Activated CD8-positive, alpha-beta memory T cell treated with anti-CD3 and anti-CD28 coated beads for 1 hour (primary cell): ENCODE measurements at places on chromosomes 1 and 21.
A peak's percentile ranks its signal among the peaks of the same experiment; 100 is the strongest.

DNA sequence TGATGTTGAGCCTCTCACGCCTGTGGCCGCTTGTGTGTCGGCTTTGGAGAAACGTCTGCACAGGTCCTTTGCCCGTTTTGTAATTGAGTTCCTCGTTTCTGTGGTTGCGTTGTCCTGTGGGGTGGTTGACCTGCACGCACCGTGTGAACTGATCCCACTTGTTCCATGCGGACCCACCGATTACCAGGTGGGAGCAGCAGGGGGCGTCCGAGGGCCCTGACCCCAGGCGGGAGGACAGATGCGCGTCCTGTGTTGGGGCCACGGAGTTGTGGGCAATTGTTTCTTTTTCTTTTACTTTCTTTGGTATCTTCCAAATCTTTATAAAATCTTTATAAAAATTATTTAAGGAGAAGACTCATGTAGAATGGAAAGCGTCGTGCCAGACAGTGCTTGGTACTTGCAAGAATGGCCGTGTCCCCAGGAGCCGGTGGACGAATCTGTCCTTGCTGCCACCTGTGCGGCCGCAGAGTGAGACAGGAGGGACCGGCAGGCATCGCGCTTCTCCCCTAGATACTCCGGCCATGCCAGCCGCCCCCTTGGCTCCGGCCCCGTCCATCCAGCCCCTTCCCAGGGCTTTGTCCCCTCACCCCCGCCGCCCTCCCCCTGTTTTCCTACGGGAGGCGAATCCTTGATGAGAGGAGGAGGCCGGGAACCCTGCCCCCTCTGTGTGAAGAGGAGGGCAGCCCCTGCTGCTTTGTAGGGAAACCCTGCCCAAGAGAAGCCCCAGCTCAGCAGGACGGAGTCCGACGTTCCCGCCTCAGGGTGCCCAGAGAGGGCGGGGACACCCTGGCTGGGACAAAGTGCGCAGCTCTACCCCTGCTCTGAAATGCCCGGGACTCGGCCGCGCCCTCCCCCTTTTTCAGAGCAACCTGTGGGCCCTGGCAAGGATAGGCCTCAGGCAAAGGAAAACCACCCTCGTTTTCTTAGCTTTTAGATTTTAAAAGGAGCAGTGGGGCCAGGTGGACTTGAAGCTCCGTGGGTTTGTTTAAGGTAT is 41.7 kb downstream of the PRKCZ start:
- peak; percentile 15 for DNase-seq

GRCh38 chr1:168057921-168058320 is 78.8 kb downstream of the GPR161 start:
- no peak for DNase-seq

- DNase-seq: no peak
Measured at GRCh38 chr1:204103431-204103741, 30.5 kb downstream of the SOX13 start.

GRCh38 chr1:83931658-83932253 is 67.2 kb downstream of the TTLL7 start:
- DNase-seq: no peak

GRCh38 chr1:93164816-93165215 is 15.4 kb downstream of the TMED5 start:
- no peak for DNase-seq

GRCh38 chr1:66374148-66374547 is 159.8 kb upstream of the SGIP1 start:
- no peak for DNase-seq

DNA sequence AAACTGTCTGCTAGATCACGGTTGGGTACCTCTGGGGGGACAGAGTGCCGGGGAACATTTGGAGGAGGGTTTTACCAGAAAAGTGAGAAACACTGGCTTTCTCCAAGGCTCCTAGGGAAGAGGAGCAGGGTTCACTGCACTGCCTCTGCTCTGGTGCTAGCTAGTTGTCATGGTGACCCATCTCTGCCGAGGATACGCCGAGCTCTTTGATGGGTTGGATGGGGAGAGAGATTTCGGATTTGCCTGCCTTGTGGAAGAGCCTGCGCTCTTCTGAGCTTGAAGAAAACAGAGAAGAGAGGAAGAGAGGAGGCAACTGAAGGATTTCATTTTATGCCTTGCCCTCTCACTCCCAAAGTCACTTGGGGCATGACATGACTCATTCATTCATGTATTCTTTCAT is 92.1 kb downstream of the NAV1 start:
- no peak for DNase-seq

DNA sequence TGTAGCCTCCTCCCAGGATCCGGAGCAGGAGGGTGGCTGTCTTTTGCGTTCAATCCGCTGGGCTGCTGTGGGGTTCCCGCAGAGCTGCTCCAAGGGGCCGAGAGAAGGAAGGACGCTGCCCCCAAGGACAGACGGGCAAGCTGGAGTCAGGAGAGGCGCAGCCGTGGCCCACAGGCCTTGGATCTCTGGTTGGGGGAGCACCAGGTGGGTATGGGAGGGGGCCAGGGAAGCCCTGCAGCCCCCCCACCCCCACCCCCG is 15.9 kb upstream of the SKI start:
- DNase-seq: no peak

DNA sequence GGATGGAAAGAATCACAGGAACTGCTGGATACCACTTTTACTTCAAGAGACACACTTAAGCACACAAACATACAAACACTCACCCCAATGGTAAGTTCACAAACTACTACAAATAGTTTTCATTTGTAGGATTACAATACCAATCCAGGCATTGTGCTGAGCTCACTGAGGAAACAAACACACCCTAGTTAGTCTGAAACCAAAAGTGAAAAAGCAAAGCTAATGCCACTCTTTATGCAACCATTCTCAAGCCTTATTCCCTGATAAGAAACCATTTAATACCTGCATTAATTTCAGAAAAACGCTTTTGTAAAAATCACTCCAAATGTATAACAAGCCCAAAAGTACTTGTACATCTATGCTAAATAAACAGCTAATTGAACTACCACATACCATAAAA is 38.3 kb downstream of the RNF115 start:
- DNase-seq: no peak

GRCh38 chr1:183776731-183777130 is 28.2 kb upstream of the RGL1 start:
- DNase-seq: no peak

GRCh38 chr1:202081992-202082391 is 40.7 kb upstream of the GPR37L1 start:
- no peak for DNase-seq

DNA sequence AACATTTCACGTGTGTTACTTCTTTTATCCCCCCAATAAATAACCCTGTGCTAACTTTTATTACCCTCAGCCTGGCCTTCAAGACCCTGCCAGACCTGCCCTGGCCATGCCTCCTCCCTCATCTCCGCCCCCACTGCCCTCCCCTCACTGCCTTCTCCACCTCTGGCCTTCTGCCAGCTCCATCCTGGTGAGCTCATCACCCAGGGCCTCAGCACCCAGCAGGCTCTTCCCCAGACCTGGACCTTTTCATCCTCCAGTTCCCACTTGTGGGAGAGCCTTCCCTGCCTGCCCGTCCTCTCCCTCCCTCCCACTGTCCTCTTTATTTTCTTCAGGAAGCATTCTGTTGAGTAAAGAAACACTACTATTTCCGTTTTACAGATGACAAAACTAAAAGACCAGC is 72.0 kb downstream of the SLC66A1 start:
- DNase-seq: no peak

GRCh38 chr1:29469457-29469856 is 233.1 kb downstream of the PTPRU start:
- DNase-seq: no peak

GRCh38 chr1:94061513-94062443 is 59.2 kb downstream of the ABCA4 start:
- no peak for DNase-seq

DNA sequence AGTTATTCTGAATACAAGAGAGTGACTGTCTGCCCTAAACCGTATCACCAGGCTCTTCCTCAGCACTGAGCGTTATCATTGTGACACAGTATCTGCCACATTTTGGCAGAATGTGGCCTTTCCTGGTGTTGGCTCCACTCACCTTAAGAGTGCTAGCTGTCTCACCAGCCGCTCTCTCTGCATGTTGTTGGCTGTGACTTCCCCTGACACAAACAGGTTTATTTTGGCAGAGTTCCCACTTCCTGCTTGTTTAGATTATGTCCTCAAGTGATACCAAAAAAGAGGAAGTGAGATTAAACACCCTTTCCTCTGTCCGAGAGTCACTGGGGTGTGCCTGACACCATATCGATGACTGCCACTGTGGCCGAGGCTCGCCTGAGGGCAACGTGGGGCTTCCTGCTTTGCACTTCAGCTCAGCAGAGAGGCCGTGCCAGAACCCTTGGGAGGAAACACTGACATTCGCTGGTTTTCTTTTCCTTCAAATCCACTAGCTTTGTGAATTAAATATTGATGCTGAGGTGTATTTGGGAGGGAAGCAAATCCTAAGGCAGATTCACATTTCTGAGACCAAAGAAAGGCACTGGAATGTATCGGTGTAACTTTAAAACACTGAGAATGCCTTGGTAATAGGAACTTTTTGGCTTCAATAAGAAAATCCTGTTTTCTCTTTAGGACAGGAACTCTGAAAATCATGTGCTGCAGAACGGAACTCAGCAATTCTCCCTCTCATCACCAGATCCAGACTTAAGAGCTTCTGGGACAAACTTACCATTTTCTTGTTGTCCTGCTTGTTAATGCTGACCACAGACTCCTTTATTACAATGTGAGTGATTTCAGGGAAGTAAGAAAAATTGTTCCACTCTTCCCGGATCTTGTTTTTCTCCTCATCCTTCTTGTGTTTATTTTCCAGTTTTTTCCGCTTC is 102.1 kb downstream of the JAK1 start:
- peak; percentile 8 for DNase-seq

DNA sequence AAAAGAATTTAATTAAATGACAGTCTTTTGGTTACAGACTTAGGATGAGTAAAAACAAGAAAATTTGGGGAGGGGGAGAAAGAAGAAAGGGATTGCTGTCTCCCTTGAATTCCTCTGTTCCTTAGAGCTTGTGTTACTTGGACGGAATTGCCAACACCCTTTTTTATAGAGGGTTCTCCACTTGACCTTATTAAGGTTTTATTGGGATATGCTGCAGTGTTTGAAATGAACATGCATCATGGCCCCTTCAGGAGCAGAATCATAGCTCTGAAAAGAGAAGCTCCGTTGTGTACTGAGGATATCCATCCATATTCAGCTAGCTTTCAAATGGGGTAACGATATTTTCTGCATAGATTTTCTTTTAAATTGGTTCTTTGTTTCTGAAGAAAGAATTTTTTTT is 48.2 kb upstream of the DNASE2B start:
- no peak for DNase-seq

GRCh38 chr21:46036696-46037330 is 55.2 kb downstream of the COL6A1 start:
- no peak for DNase-seq

- no peak for DNase-seq
Measured at GRCh38 chr1:91883470-91883869, 2.5 kb downstream of the TGFBR3 start.

- DNase-seq: no peak
Measured at GRCh38 chr1:184524248-184524647, 137.4 kb downstream of the C1orf21 start.

GRCh38 chr1:18018366-18018765 is 89.2 kb upstream of the IGSF21 start:
- no peak for DNase-seq

DNA sequence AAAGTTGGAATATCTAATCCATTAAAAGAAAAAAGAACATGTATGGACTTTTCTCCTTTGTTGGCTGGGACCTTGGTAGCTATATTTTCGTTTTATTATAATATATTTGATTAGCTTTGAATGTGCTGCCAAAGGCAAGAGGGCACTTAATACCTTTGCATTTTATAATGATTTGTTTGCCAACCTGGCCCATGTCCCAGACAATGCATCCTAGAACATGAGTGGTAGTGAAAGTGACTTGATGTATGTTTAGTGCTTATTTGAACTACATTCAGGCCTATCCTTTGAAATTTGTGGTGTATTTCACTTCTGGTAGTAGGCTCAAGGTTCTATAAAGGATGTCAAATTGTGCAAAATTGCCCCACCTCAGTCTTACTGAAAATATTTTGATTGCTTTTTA is 25.9 kb downstream of the CACHD1 start:
- DNase-seq: no peak

GRCh38 chr1:47776667-47777131 is 220.5 kb downstream of the TRABD2B start:
- DNase-seq: no peak

- no peak for DNase-seq
Measured at GRCh38 chr21:27534206-27534605, 567.3 kb upstream of the ADAMTS5 start.

DNA sequence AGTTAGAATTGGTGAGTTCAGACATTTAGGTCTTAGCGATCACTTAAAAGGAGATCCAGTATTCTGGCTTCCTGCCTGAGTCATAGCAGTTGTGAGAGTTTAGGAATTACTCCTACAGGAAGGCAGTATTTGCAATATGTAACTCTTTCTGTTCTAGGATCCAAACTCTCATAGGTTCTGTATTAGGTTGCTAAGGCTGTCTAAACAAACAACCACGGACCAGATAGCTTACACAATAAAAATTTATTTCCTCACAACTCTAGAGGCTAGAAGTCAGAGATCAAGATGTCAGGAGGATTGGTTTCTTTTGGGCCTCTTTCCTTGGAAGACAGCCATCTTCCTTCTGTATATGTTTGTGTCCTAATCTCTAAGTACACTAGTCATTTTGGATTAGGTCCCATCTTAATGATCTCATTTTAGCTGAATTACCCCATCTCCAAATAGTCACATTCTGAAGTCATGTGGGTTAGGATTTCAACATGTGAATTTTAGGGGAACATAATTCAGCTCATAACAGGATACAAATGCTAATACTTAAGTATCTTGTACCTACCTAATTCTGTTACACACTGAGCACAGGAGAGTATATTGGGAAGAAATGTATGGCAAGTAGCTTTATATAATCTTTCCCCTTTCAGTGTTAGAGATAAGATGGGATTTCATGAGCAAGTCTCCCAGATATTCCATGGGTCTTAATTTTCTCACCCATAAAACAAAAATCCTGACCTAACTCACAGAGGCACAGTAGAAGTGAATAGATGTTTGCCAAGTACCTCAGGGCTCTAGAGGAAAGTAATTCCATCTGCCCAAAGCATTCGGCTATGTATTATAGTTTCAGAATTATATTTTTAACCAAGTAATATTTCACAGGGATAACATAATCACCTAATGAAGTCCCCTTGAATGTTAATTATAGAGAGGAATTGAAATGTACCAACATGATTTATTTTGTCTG is 144.4 kb downstream of the PTBP2 start:
- DNase-seq: no peak

DNA sequence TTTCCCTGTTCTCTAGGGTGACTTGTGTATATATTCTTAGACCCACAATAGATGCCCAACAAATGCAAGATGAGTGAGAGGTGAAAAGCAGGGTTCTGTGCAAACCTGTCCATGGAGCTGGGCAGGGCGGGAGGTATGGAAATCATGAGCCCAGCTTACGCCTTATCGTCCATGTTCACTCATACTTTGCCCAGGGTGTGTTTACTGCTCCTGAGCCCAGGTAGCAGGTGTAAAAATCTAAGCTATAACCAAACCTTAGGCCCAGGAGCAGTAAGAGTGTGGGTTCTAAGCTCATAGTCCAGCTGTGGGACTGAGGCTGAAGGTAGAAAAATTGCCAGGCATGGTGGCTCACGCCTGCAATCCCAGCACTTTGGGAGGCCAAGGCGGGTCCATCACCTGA is 48.1 kb downstream of the CACNA1E start:
- no peak for DNase-seq

- DNase-seq: no peak
Measured at GRCh38 chr1:163610486-163610885, 288.7 kb downstream of the NUF2 start.
